ENCODE measurements at places on chromosomes 5 and 9.
A peak's percentile ranks its signal among the peaks of the same experiment; 100 is the strongest.

- DNase-seq: no peak
These were observed 19.7 kb downstream of the CSF2 start for GRCh38 chr5:132093271-132093670.

DNA sequence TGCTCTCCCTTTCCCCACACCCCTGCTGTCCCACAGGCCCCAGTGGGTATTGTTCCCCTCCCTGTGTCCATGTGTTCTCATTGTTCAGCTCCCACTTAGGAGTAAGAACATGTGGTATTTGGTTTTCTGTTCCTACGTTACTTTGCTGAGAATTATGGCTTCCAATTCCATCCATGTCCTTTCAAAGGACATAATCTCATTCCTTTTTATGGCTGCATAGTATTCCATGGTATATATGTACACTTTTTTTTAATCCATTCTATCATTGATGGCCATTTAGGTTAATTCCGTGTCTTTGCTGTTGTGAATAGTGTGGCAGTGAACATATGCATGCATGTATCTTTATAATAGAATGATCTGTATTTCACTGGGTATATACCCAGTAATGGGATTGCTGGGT lies 25.6 kb downstream of the FER start:
- DNase-seq: no peak

GRCh38 chr9:70352356-70352755 lies 62.1 kb downstream of the KLF9 start:
- peak; percentile 69 for DNase-seq

DNA sequence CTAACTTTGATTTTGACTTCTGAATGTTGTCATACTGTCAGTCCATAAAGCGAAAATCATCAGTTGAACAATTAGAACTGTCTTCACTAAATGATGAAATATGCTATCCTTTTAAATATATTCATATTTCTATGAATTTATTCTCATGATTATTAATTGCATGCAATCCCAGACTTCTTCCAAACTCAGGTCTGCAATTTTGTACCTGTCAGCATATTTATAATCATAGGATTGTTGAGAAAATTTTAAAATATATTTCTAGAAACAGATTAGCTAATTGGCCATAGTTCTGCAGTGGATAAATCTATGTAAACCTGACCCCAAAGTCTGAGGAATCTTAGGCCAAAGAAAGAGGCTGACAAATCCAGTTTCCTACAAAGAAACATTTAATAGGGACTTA lies 347.5 kb downstream of the SLCO4C1 start:
- no peak for DNase-seq

DNA sequence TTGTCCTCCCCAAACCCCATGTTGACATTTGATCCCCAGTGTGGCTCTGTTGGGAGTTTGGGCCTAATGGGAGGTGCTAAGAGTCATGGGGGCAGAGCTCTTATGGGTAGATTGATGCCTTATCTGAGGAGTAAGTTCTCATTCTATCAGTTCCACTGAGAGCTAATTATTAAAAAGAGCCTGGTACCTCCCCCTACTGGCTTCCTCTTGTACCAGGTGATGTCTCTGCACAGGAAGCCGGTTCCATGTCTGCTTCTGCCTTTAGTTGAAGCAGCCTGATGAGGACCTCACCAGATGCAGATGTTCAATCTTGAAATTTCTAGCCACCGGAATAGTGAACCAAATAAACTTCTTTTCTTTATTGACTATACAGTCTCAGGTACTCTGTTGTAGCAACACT lies 10.8 kb downstream of the GABRB2 start:
- DNase-seq: no peak

GRCh38 chr9:92618633-92619225 lies 51.2 kb downstream of the IPPK start:
- DNase-seq: peak; percentile 17

DNA sequence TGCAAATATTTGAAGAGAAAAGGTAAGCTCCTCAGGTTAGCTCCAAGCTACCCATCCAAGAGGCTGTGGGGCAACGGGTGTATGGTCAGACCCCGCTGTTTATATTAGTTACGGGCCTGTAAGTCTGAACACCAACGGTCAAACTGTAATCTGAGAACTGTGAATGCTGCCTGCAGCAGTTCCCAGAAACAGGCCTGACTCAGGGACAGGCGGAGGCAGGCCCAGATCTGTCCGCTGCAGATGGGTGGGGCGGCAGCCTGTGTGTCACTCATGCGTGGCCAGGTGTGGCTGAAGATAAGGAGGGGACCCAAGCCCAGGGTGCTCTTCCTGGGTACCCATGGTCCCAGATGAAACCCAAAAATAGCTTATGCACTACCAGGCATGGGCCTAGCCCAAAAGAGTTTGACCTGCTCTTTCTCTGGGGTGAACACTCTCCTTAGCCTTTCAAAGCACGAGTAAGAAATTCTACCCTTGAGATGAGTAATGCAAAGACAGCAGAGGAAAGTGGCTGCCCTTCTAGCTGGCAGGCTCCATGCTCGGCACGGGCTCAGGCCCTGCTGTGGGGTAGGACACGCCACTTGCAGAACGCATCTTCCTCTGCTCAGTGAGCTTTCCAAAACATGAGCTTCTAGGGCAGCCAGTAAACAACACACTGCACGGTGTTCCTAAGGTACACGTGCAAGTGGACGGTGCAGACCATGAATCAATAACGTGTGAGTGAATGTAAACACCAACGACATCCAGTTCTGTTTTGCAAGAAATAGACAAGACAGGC lies 9.1 kb downstream of the UBAC1 start:
- DNase-seq: peak; percentile 83

DNA sequence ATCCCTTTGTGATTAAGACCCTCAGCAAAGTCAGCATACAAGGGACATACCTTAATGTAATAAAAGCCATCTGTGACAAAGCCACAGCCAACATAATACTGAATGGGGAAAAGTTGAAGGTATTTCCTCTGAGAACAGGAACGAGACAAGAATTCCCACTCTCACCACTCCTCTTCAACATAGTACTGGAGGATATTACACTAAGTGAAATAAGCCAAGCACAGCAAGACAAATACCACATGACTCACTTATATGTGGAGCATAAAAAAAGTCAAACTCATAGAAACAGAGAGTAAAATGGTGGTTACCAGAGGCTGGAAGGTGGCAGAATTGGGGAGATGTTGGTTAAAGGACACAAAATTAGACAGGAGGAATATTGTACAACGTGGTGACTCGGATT lies 118.1 kb upstream of the NFIL3 start:
- peak; percentile 46 for DNase-seq

DNA sequence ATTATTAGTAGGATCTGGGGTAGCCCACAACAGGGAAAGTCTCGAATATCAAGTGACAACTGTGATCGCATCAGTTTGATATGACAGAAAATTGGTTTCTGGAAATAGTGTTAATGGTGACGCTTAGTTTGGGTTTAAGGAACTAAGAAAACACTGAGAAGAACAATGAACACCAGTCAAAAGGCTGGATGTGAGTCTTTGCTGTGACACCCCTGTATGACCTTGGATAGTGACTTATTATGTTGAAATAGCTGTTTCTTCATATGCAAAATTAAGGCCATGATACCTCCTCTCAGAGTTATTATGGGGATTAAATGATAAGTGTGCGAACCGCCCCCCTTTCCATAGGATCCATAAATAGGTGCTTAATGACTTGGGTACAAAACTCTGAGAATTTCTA lies 926 bp downstream of the DNAJC25 start:
- peak; percentile 11 for DNase-seq

- peak; percentile 46 for DNase-seq
These were observed 14.5 kb downstream of the PALM2AKAP2 start for GRCh38 chr9:109794361-109795012.

- no peak for DNase-seq
These were observed 16.1 kb downstream of the SNX18 start for GRCh38 chr5:54533541-54534190.

GRCh38 chr5:27462936-27463335 lies 424.6 kb upstream of the CDH9 start:
- no peak for DNase-seq

DNA sequence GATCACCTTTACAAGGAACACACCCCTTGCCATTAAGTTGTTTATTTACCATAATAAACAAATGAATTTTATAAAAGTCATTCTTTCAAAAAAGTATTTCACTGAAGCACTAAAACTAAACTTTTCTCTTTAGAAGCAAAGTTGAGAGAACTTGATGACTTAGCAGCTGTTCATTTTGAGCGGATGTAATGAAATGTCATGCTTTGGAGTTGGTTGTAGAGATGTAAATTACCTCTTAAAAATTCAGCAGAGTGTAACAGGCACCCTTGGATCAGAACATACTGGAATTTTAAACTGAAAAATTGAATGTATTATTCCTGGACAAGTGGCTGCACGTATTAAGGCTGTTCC lies 617.2 kb downstream of the PDE4D start:
- DNase-seq: no peak

DNA sequence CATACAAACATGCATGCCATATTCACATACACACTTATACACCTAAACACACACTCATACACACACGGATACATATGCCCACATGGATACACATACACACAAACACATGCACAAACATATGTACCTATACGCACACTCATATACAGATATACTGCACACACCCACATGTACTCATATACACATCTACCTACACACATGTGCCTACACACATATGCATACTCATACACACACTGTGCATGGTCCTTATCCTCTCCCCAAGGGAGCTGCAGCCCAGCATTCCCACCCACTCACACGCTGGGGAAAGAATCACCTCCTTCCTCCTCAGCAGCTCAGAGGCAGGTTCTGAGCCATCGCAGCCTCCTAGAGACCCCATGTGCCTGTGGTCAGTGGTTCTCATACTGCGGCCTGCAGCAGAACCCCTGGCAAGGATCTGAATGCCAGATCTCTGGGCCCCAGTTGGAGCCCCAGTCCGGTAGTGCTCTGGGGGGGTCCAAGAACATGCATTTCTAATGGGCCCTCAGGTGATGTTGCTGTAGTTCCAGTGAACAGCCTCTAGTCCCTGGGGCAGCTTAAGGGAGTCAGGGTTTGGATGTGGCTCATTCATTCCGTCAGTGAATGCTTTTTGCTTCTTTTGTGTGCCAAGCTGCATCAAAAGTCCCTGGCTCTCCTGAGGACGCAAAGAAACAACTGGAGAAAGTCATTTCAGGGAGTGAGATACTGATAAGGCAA lies 39.0 kb downstream of the SEMA4D start:
- DNase-seq: no peak

GRCh38 chr9:130459941-130460669 lies 15.3 kb downstream of the ASS1 start:
- DNase-seq: no peak

All from choroid plexus epithelial cell (primary cell).